CD4-positive, CD25-positive, alpha-beta regulatory T cell (primary cell): ENCODE measurements at places on chromosomes 1 and 21. TPM values are rescaled to one million over a fixed set of nuclear protein-coding genes. Genes with fewer than 3 reads are reported as not detected.
A peak's percentile ranks its signal among the peaks of the same experiment; 100 is the strongest.

DNA sequence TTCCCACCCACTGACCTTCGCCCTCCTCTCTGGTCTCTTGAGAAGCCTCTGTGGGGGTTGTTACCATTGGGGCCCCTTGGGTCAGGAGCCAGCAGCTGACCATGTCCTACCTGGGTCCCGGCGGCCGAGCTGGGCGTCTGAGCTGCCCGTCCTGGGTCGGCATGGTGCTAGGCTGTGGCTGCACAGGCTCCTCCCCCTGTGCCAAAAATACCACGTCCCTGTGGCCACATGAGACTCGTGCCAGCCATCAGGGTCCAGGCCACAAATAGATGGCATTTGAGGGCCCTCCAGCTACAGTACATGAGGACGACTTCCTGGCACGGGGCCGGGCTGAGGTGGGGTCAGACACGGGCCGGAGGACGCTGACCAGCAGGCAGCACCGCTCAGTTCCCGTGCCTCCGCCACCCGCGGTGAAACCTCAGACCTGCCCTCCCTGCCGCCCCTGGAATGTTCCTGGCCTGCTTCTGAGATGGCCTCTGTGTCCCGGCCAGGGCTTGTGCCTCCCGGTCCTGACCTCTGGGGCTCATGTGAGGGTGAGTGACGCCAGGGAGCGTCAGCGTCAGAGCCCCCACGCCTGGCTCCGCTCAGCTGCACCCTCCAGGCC is at the start of gene PERM1:
PERM1 (minus strand) TSS at position 139 of the 604 bp plus-strand sequence. CDS start 1,064 bp downstream, outside the sequence.
- DNase-seq: no peak

DNA sequence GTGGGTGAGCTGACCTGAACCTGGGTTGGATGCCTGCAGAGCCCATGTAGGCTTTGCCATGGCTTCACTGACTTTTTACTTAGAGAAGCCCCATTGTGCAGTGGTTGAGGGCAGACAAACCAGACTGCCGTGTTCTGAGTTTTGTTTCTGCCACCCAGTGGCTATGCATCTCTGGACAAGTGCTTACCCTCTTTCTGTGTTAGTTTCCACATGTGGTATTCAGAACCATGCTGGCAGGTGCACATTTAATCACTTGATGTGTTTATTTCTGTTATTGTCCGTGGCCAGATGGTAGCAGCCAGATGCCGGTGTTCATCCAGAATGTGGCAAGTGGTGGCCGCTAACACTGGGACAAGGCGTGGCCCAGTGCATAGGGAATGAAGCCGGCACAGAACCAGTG is 10.3 kb upstream of the PTPN7 start:
- peak; percentile 41 for DNase-seq

- no peak for DNase-seq
Measured at GRCh38 chr1:9037476-9038337, 11.5 kb upstream of the SLC2A7 start.

DNA sequence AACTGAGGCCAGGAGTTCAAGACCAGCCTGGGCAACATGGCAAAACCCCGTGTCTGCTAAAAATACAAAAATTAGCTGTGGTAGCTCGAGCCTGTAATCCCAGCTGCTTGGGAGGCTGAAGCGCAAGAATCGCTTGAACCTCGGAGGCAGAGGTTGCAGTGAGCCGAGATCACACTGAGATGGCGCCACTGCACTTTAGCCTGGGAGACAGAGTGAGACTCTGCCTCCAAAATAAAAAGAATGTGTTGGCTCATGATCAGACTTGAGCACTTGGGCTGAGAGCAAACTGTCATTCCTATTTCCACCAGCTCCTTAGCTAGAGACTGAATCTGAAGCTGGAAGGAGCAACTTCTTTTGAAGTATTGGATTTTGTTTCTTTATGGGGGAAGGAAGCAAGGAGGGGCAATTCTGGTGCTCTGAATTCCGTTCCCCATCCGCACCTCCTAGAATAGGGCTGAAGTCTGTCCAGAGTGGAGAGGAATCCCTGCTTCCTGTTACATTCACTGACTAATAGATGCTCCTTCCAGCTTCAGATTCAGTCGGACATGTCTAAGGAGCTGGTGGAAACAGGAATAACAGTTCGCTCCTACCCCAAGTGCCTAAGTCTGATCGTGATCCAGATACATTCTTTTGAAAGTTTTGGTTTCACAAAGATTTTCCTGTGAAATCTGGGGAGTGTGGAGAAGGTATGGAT is 3.8 kb downstream of the ZNF672 start:
- no peak for DNase-seq

DNA sequence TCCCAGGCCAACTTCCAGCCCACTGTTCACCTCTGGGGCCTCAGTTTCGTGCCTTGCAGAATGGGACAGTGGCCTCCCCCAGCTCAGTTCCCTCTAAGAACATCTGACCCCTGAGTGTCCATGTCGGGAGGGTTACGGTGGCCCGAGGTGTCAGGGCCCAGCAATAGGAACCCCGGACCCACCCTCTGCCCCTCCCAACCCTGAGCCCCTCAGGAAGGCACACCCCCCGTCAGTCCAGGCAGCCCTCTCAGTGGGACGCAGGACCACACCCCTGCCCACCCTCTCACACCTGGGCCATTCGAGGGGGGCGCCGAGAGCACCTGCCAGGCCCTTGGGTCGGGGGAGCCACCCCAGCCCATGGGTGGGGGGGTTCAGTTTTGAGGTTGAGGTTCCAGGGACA is 447 bp downstream of the TTC34 start:
- DNase-seq: no peak

DNA sequence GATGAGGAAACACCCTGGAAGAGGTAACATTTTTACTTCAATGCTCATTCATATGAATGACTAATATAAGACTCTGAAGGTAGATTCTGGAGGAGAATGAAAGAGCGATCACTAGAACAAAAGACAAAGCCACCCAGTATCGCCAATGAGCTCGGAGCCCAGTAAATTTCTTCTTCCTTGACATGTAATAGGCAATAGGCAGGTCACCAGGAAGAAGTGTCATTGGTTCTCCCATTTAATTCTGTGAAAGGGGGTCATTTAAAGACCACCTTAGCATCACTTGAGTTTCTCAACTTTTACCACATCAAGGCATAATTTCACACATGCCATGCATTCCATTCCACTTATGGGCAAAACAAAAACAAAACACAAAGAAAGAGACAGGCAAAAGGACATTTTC is 7.9 kb downstream of the TNFSF18 start:
- no peak for DNase-seq

GRCh38 chr1:46205141-46205540 is 2.0 kb downstream of the LURAP1 start:
- no peak for DNase-seq

GRCh38 chr1:24222008-24222605 is 35.0 kb upstream of the IFNLR1 start:
- DNase-seq: no peak

GRCh38 chr1:73821520-73821919 is 376.5 kb downstream of the LRRIQ3 start:
- DNase-seq: no peak

DNA sequence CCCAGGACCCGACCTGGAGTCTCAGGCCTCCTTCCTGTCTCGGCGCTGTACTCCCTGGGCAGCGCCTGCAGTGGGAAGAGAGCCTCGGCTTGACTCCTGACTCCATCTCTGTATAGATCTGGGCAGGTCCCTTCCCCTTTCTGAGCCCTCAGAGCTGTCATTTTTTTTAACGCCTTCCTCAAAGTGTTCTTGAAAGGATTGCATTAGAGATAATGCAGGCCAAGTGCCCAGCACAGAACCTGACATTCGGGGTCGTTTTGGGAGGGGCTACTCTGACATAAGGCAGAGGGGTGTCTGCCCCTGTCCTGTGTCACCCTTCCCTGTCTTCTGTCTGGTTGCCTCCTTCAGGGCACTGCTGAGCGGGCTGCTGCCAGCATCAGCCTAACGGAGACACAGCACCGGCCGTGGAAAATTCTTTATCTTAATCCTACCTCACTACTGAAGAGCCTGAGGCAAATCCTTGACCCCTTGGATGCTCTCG is 271.6 kb downstream of the TRABD2B start:
- DNase-seq: no peak

DNA sequence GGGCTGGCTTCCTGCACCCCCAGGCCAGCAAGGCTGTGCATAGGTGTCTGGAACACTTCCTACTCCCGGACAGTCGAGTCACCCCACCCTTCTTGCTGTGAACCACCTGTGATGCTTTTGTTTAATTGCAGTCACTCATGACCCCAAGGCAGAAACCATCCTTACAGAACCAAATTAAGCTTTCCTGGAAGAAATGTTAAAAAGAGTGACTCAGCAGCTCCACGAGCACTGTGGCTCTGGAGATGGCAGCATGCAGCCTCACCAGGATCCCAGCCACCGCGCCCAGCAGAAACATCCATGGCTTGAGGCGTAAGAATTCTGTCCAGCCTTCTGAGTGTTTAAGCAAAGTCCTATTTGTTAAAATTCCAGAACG is 28.8 kb downstream of the SNAP47 start:
- no peak for DNase-seq

- no peak for DNase-seq
Measured at GRCh38 chr1:59878370-59878769, 48.2 kb downstream of the CYP2J2 start.

- DNase-seq: no peak
Measured at GRCh38 chr1:56938646-56939045, 27.2 kb downstream of the C8B start.

DNA sequence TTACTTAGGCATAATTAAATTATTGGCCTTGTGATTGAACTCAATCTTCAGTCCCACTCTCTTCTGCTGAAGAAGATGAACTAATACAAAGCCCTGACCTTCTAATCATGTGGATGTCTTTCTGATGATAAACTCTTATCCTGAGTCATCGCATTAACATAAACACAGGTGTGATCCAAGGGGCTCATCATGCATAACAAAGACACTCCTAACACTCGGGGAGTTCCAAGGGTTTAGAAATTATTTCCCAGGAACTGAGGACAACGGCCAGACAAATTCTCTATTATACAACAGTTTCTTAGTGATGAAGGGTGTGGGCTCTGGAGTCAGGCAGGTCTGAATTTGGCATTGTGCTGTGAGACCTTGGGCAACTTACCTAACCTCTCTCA is 18.0 kb downstream of the DUSP10 start:
- no peak for DNase-seq

GRCh38 chr1:68197891-68198290 is 34.4 kb downstream of the WLS start:
- no peak for DNase-seq

- peak; percentile 32 for DNase-seq
Measured at GRCh38 chr1:42319871-42320484, 15.1 kb downstream of the FOXJ3 start.

DNA sequence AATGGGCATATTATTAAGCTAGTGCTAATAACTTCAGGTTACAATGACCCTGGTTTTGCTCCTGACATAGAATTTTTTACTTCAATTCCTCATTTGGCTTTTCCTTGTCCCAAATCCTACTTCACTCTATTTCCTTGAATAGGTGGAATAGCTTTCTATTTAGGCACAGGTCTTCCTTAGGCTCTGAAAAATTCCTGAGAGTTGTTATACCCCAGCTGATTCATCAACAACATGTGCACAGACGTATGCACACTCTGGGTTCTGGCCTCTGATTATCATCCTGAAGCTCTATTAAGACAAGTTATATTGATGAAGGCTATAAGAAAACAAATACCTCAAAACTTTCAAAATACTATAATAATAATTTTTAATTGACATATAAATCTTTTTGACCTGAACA is 172.4 kb downstream of the NTMT2 start:
- no peak for DNase-seq

GRCh38 chr1:239922778-239923522 is 168.7 kb upstream of the FMN2 start:
- no peak for DNase-seq

DNA sequence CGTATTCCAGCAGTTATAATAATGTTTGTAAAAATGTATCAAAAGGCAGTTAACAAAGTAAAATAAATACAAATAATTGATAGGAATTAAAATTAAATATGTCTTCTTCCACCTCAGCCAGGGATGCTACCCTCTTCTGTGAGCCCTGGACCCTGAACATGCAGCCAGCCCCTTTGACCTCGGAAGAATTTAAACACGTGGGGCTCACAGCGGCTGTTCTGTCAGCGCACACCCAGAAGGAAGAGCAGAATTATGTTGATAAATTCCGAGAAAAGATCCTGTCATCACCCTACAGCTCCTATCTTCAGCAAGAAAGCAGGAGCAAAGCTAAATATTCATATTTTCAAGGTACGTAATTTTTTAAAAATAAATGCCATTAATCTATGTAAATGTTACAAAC is 26.5 kb downstream of the UTS2 start:
- DNase-seq: no peak

DNA sequence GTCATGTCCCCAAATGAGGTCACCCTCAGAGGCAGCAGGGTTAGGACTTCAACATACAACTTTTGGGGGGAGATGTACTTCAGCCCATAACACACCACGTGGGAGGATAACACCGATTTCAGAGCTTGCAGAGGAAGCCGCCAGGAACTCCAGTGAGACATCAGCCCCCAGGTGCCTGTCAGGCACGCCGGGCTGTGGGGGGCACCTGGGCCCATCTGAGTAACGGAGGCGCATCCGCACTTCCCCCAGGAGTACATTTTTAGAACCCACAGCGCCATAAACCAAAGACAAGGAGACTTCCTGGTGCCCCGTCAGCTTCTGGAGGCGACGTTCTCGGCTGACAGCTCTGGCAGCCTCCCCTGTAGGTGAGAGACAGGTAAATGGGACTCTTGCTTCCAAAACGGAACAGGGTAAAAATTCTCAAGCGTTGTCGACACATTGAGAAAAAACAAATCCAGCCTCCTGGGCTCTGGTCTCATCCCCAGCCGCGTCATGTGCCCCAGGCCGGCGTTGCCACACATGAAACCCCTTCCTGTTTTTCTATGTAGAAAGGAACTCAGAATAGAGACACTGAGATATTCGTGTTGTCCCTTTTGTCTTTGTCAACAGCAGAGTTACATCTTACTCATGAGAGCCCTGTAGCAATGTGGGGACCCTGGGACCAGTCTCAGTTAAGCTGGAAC is 93.3 kb downstream of the PDE9A start:
- DNase-seq: no peak

GRCh38 chr21:14737922-14738321 is 191.8 kb upstream of the SAMSN1 start:
- peak; percentile 91 for DNase-seq

- peak; percentile 70 for DNase-seq
Measured at GRCh38 chr1:26696654-26697430, 1.0 kb downstream of the ARID1A start.

Gene SLFNL1
- 0.41 TPM for polyA plus RNA-seq

Gene SPRR2F
- polyA plus RNA-seq: not detected

Gene LDLRAD1
- polyA plus RNA-seq: not detected

Gene U2AF1
- polyA plus RNA-seq: 72.2 TPM

Gene PTPN22
- polyA plus RNA-seq: 56.2 TPM

Gene RPS27
- 24,850 TPM for polyA plus RNA-seq

Gene IL20
- polyA plus RNA-seq: not detected

Gene SLC22A15
- polyA plus RNA-seq: not detected
